ENCODE measurements at places on chromosomes 12 and 14.

- DNase-seq: no peak
Measured at GRCh38 chr14:74557691-74558090, 54.3 kb downstream of the LTBP2 start.

DNA sequence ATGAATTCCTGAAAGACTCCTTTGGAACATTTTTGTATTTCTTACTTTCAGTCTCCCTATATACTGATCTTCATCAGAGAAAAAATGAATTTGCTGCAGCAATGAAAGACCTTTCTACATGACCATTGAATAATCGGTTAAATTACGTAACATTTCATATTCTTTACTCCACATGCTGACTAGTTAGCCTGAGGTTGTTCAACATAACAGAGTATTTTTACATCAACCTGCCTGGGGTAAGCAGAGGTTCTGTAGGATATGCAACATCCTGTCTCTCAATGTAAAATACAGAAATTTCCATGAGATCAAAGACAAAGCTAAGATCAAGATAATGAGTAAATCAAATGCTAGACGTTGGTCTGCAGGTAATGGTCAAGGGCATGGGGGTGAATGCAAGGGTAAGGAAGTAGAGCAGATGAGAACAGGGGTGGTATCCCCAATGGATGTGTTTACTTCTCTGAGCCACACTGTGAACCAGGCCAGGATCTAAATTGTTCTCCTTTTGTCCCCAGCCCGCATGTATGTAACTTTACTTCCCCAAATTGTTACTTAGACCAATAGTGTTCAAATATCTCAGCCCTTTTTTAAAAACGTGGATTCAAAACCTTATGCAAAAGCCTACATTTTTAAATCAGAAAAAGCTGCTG lies 45.4 kb downstream of the DUSP6 start:
- no peak for DNase-seq

DNA sequence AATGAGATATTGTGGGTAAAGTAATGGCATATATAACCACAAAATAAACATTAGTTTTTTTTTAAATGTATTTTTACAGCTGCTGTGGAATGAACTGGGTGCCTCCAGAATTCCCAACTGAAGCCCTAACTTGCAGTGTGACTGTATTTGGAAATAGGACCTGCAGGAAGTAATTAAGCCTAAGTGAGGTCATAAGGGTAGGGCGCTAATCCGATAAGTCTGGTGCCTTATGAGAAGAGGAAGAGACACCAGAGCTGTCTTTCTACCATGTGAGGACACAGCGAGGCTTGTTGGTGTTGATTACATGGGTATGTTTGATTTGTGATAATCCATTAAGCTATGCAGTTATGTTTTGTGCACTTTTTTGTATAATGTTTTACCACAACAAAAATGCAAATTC lies 136.8 kb downstream of the TPH2 start:
- no peak for DNase-seq

DNA sequence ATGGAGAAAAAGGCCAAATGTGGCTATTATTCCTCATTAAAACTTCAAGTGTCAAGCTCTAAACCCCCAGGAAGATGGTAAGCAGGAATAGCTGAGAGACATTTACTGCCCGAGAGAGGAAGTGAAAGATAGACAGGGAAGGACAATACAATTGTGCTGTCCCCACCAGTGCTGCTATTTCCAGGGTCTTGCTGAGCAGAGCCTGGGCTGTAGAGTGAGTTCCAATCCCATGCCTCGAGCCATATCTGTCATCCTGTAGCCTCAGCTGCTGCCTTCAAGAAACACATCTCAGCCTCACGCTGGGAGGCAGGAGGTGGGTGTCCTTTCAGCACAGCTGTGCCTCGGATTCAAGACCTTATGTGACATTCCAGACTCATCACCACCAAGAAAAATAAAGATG lies 114.0 kb downstream of the RPAP3 start:
- DNase-seq: no peak

DNA sequence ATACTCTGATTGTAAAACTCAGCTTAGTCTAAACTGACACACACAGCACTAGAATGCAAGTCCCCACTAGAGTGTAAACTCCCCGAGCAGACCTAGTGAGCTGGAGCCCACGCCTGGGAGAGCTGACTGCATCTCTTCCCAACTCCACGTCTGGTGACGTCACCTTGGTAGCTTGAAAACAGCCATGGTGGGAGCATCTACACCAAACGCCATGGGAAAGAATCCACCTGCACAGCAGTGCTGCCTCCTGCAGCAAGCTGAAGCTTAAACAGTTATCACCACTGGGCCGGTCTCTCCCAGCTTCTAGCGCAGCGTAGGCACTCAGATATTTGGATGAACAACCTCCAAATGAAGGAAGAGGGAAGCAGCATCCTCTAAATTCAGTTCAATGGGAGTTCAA lies 4.3 kb upstream of the PAPLN start:
- no peak for DNase-seq

- DNase-seq: no peak
Measured at GRCh38 chr12:14540801-14541462, 26.8 kb downstream of the PLBD1 start.

DNA sequence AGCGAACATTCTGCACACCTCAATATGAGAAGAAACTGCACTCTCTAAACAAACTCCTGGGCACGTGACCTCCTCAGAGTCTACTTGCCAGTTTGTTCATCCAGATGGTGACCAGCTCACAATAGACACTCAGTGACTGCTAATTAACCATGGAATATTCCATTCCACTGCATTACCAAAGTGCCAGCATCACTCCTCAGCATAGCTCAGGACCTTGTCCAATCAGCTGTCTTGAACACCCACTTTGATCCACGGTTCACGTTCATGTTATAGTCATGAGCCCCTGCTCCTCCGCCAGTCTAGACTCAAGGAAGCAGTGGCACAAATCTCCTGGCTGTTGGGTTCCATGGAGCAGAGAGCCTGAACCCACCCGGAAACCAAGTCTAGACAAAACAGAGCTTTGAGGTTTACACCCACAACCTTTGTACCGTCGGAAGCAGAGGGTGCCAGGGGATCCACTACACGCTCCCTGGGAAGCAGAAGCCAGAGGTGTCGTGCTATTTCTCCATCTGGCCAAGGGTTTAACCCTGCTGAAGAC lies 285.3 kb downstream of the ZFP36L1 start:
- no peak for DNase-seq

- DNase-seq: no peak
Measured at GRCh38 chr12:56462565-56462964, 5.8 kb upstream of the SPRYD4 start.

DNA sequence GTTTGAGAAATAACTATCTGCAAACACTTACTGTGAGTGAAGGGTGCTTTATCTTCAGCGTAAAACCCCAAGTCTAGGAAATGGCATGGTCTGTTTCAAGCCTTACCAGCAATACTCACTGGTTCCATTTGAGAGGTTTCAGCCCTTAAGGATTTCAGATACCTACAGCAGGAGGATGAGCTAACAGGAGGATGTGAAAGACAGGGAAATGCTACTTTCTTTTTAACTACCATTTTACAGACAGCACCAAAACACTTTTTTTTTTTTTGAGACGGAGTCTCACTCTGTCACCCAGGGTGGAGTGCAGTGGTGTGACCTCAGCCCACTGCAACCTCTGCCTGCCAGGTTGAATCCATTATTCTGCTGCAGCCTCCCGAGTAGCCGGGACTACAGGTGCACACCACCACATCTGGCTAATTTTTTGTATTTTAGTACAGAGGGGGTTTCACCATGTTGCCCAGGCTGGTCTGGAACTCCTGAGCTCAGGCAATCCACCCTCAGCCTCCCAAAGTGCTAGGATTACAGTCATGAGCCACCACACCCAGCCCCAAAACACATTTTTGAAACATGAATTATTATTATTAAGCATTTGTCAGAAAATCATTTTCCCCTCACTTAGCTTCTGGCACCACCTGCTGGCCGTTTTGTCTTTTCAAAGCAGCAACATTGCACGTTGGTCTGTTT lies 4.6 kb downstream of the MTRFR start:
- DNase-seq: peak; percentile 86

DNA sequence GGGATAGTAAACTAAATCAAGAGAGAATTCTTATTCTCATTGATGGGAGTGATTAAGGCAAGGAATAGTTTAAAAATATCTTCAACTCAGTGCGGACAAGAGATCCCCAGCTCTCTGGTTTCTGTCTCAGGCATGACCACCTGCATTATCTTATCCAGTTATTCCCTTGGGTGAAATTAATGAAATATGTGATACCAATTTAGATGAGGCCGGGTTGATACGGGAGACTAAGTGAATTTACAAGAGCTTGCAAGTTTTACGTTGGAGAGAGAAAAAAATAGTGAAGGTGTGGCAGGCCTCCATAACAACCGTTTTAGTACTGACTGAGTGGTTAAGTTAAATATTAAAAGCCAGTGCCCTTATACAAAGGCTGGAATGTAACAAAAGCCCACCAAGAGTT lies 61.1 kb upstream of the PLBD1 start:
- no peak for DNase-seq

GRCh38 chr14:79856381-79856780 lies 354.9 kb downstream of the DIO2 start:
- DNase-seq: no peak

DNA sequence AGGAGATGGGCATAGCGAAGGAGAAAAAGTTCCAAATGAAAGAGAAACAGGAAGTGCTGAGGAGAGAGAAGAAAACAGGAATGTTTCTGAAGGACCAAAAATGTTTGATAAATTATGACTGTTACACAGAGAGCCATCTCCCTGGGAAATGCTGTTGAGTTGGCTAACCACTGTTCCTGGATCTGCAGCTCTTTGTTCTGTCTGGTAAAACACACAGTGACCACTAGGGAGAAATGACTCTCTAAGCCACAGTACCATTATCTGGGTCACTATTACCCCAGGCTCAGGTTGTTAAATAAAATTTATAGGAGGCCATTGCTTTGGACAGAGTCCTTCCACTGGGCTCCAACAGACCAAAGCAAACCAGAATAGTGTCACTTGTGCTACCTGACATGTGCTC lies 219.3 kb downstream of the CRADD start:
- DNase-seq: peak; percentile 3

GRCh38 chr12:52798671-52799504 lies 3.0 kb upstream of the KRT3 start:
- DNase-seq: no peak

GRCh38 chr12:21731144-21731543 lies 43.4 kb downstream of the KCNJ8 start:
- no peak for DNase-seq

- no peak for DNase-seq
Measured at GRCh38 chr14:83977583-83977982, 1552.4 kb upstream of the FLRT2 start.

DNA sequence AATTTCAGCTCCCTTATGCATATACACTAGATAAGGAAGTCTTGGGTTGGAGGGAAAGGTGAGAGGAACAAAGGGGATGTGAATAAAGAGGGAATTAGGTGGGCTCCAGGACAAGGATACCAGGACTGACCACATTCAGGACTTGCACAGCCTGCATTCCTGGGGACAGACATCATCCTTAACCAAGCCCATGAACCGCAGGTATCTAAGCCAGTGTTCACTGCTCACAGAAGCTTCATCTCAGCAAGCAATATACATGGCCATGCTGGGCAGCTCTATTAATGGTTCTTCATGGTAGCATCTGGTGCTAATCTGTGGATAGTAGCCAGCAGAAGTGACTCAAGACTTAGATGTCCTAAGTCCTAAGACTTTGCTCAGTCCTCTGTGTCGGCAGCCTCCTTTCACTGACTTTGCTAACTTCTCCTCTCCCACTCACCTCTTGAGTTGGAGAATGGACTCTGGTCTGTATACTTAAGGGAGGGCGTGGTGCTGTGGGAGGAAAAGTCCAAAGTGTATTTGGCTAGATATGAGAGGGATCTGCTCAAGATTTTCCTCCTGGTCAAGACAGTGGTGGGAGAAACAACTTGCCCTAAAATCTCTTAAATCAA lies 136.1 kb downstream of the ASCL1 start:
- DNase-seq: no peak

DNA sequence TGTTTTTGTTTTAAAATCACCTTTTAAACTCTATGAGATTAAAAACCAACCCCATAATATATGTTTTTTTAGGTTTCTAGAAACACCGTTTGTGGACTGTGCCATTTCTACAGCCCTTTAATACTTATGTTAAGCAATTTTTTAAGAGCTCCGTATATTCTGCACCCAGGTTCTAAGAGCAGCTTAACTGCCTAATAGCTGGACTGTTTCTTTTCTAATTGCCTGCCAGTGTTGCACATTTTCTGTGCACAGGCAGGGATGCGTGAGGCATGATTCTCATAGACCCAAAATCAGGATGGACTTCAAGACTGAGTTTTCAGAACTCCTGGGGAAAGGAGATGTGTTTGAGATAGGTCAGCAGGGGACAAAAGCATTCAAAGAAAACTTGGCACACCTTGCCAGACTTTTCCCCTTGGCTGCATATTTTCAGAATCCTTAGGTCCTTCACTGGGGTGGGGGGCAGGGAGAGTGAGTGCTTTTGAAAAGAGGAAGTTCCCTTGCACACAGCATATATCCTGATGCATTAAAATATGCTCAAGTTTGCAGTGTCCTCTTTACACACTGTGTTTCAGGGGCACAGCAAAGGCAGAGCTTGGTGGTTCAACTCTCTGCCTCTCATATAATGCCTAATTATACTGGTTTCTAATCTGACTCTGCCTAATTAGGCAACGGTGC lies 27.9 kb downstream of the TMEM30B start:
- peak; percentile 35 for DNase-seq

DNA sequence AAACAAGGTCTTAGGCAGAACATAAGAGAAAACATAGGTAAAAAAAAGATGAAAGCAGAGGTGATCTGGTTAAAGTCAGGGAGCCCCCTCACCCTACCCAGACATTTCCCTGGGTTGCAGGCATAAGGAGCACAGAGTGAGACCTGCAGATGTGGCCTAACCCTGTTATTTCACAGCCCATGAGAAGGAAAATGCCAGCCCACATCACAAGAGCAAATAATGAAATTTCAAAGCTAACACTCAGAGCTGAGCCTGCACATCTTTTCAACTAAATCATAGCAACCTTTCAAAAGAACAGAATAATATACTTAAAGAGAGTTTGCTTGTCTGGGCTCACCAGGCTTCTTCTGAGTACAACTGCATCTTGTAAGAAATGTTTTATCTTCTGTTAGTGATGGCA lies 295.4 kb downstream of the RPAP3 start:
- no peak for DNase-seq

- no peak for DNase-seq
Measured at GRCh38 chr14:93032421-93032936, 83.2 kb downstream of the ITPK1 start.

GRCh38 chr12:62966990-62967506 lies 32.1 kb upstream of the PPM1H start:
- no peak for DNase-seq

GRCh38 chr14:93319494-93319893 lies 13.3 kb downstream of the BTBD7 start:
- no peak for DNase-seq
